ENCODE measurements at places on chromosomes 16 and 17.

- DNase-seq, result no peak
Measured at GRCh38 chr17:82845163-82845807, 5.5 kb upstream of the ZNF750 start.

- DNase-seq, result no peak
Measured at GRCh38 chr16:75260851-75261589, 9.6 kb upstream of the BCAR1 start.

DNA sequence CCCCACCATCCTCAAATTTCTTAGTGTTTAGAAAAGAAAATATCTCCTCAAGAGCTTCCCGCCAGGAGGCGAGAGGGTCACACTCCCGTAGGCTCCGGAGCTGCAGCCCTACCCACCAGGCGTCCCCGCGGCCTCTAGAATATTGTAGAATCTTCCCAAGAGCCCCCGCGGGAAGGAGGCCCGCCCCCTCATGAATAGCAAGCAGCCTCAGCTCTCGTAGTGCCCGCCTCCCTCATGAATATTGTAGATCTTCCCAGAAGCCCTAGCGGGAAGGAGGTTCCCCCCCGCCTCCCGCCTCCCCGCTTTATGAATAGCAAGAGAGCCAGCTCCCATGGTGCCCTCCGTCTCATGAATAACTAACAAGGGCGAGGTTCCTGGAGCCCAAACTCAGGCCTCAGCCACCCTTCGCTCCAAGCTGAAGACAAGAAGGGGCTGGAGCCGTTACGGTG lies at the start of gene FBXO47:
TSS of gene FBXO47 (minus strand) at position 114 of the 449 bp plus-strand sequence. CDS start 4,378 bp downstream, outside the sequence.
- peak; percentile 73 for DNase-seq

- no peak for DNase-seq
Measured at GRCh38 chr17:21293831-21294210, 9.3 kb downstream of the MAP2K3 start.

GRCh38 chr16:4386451-4386805 lies 14.8 kb downstream of the VASN start:
- no peak for DNase-seq

DNA sequence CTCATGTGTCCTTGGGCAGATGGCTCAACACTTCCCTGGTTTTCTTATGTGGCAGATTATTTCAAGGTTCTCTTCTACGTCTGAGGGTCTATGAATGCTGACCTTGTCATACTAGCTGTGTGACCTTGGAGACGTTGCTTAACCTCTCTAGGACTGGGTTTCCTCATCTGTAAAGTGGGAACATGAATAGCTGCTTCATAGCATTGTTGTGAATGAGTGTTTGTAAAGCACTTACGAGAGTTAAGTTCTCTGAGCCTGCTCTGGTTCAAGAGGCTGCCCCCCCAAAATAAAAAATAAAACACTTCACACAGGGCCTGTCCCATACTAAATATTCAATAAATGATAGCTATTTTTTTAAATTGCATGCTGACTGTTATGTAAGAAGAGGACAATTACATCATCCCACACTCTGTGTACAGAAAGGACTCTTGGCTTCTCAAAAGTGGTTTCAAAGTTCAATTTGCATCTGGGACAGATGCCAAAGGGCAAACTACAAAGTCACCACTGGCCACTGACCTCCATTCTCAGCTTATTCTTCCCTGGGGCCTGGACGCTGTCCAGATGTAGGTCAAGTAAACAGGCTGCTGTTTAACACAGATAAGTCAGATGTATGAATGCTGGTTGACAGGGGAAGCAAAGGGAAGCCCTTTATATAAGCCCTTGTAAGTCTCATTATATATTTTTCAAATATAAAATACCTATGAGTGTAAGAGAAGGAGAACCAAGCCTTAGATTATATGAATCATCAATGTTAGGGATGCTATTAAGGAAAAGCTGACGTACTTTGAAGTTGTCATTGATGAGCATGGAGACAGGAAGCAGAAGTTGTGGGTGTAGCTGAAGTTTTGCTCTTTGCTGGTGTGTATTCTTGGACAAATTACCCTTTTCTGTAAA lies 15.4 kb upstream of the NDEL1 start:
- DNase-seq, result no peak

- no peak for DNase-seq
Measured at GRCh38 chr16:85170590-85171003, 58.3 kb upstream of the CIBAR2 start.

DNA sequence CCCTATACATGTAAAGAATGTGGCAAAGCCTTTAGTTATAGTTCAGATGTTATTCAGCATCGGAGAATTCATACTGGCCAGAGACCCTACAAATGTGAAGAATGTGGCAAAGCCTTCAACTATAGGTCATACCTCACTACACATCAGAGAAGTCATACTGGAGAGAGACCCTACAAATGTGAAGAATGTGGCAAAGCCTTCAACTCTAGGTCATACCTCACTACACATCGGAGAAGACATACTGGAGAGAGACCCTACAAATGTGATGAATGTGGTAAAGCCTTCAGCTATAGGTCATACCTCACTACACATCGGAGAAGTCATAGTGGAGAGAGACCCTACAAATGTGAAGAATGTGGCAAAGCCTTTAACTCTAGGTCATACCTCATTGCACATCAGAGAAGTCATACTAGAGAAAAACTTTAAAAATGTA lies 42.5 kb downstream of the ZNF267 start:
- no peak for DNase-seq

GRCh38 chr16:54281535-54282201 lies 4.9 kb downstream of the IRX3 start:
- no peak for DNase-seq

GRCh38 chr17:59145571-59146096 lies 9.4 kb downstream of the SKA2 start:
- no peak for DNase-seq

- DNase-seq, result no peak
Measured at GRCh38 chr17:58409432-58409831, 7.9 kb downstream of the RNF43 start.

DNA sequence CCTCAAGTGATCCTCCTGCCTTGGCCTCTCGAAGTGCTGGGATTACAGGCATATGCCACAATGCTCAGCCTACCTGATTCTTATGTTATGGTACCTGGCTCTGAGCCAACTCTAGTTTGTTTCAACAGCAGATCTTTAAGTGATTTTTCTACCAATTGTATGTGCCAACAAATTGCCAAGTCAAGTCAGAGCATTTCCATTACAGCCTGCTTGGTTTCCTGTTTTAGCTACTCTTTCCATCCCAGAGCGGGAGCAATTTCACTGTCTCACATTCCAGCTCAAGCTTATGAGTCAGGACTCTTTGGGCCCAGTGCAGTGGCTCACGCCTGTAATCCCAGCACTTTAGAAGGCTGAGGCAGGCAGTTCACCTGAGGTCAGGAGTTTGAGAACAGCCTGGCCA lies 30.8 kb upstream of the RBBP6 start:
- no peak for DNase-seq

DNA sequence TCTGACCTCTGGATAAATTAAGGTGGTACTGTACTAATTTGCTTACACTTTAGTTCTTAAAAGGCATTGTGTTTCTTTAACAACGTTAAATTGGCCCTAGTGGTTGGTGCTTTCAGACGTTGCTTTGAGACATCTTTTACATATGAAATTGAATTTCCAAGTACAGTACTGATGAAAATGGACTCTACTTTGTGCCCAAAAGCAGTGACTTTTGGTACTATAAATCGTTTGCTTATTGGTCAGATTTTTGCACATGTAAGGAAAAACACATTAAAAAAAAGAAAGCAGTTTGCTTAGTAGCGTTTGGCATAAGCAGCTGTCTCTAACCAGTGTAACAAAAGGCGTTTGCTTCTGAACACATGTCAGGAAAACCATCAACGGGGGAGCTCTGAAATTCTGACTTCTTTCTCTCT lies 139.6 kb downstream of the CDK5R1 start:
- no peak for DNase-seq

- DNase-seq, result no peak
Measured at GRCh38 chr17:16211590-16211989, 3.7 kb downstream of the NCOR1 start.

DNA sequence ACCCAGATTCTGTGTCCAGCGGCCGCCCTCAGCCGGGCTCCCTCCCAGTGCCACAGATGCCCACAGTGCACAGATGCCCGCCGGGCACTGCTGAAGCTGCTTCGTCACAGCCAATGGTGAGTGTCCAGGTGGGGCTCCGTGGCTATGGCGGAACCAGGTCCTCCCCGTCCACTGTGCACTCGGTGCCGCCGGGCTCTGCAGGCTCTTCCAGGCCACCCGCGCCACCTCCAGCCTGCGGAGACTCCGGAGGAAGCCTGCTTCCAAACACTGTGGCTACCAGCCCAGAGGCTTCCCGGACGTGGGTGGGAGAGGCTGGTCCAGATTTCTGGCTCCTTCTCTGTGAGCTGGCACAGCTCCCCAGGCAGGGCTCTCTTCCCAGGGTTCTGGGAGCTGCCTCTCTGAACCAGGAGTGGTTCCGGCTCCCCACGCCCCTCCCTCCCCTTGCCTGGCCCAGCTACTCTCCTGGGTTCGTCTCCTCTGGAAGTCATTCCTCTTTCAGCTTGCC lies 2.8 kb upstream of the PYCR1 start:
- DNase-seq, result no peak

DNA sequence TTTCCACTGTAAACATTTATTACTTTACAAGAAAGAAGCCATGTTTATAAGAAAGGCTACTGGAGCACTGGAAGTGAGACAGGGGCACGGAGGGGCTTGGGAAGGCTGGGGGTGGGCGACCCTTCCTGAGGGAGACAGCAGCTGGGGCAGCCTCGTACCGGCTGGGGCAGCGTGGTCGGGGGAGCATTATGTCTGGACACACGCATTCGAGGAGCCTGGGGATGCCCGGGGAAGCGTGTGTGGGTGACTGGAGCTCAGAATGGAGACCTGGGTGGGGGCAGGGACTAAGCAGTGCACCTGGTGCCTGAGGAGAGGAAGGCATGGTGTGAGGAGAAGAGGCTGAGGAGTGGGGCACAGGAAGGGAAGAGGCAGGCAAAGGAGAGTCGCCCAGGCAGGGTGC lies 64.5 kb downstream of the SRCIN1 start:
- DNase-seq, result no peak

- no peak for DNase-seq
Measured at GRCh38 chr16:86207350-86207749, 303.0 kb upstream of the FOXF1 start.

GRCh38 chr17:32515677-32516383 lies 29.0 kb downstream of the CDK5R1 start:
- DNase-seq, result no peak

DNA sequence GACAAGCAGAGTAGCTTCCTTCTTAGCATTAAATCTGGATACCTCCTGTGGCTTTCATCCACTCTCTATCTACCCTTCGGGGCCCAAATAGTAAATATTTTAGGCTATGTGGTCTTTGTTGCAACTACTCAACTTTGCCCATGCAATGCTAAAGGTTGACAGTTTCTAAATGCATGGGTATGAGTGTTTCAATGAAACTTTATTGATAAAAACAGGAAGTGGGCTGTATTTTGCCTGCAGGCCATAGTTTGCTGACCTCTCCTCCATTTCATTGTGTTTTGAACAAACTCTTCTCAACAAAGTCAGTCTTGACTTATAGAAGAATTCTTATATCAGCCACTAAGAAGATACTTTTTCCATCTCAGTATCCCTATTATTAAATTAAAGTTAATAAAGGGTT lies 34.1 kb downstream of the ACSM2A start:
- DNase-seq, result no peak

DNA sequence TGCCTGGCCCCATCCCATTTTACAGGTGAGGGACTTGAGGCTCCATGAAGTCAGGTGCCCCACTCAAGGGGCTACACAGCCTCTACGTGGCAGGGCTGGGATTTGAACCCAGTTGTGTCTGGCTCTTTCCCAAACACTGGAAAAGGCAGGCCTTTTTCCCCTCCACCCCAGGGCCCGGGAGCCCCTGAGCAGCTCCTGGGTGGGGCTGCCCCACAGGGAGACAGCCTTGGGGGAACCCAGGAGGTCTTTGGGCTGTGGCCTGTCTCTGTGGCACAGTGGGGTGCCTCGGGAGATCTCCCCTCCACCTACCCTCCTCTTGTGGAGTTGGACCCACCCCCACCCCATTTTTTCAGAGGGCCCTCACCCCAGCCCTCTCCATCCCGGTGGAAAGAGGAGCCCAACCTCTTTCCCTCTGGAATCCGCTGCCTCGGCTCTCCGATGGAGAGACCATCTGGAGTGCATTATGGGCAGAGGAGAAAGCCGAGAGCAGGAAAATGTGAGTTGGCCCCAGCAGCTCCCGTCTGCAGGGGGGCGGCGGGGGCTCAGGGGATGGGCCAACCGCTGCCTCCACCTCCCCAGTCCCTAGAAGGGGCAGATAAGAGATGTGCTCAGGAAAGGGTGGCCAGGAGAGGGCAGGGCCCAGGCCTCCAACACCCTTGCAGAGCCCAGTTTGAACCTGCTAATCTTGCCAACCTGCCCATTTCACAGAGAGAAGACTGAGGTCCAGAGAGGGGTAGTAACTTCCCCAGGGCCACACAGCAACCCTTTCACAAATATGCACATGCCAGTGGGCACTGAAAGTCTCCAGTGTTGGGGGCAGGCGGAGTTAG lies 15.4 kb upstream of the TMEM92 start:
- no peak for DNase-seq

DNA sequence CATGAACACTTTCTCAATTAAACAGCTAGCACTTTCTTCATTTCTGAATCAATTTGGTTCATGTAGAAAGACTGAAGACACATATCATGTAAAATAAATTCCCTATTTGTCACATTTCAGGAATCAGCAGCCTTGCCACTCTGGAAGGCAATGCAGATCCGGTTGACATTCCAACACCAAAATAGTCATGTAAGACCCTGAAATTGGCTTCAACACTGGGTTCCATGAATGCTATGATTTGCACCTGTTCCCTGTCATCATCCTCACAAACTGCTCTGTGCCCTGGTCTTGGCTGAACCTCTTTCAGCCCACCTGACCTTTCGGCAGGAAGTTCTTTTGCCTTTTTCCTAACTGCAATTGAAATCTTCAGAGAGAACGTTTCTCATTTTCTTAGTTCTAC lies 156.9 kb downstream of the CDH8 start:
- no peak for DNase-seq

DNA sequence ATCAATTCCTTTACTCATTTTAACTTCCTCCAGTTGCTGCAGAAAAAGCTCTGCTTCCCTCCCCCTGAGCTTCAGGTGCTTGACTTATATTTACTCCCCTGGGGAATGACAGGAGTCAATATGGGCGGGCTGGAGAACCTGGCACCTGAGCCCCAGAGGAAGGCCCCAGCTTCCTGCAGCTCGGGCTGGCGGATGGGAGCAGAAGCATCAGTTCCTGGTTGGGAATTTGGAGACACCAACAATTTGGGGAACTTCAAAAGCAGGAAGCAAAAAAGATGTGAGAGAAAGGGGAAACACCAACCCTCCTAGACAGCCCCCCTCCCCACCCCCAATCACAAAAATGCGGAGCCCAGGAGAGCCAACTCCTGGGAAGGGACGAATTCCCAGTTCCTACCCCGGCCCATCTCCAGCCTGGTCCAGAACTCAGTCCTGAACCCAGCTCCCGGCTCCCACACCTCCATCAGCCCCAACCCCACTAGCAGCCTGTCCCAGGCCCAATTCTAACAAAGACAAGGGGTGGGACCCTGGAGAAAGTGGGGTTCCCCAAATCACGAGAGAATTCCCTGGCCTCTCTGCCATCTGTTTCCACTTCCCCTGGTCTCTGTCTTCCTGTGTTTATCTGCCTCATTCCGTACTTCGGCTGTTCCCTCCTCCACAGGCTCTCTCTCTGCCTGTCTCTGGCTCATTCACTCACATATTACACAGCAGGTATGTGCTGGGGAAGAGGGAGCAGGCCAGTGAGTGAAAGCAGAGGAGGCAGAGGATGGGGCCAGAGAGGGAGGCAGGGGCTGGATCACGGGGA lies 16.2 kb upstream of the ASGR2 start:
- DNase-seq, result no peak

Data from stimulated activated CD4-positive, alpha-beta T cell treated with anti-CD3 and anti-CD28 coated beads, TNF-alpha, amount 100 ng/mL, for 4 hours (primary cell).